ENCODE measurements at places on chromosomes 13 and 19. TPM values are rescaled to one million over a fixed set of nuclear protein-coding genes. Genes with fewer than 3 reads are reported as not detected.

DNA sequence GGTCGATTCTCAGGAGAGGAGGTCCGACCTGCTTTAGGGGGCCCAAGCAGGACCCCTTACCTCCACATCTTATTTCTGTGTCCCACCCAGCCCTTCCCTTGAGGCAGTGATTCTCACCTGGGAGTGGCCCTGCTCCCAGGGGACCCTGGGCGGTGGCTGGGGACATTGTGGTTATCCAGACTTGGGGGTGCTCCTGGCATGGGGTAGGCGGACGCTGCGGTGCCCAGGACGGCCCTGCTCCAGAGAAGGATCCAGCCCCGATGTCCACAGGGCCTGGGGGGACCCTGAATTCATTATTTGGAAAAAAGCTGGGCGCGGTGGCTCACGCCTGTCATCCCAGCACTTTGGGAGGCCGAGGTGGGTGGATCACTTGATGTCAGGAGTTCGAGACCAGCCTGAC lies 84.4 kb downstream of the GADD45B start:
- no peak for DNase-seq

GRCh38 chr13:74978591-74978990 lies 503.4 kb downstream of the TBC1D4 start:
- no peak for DNase-seq

DNA sequence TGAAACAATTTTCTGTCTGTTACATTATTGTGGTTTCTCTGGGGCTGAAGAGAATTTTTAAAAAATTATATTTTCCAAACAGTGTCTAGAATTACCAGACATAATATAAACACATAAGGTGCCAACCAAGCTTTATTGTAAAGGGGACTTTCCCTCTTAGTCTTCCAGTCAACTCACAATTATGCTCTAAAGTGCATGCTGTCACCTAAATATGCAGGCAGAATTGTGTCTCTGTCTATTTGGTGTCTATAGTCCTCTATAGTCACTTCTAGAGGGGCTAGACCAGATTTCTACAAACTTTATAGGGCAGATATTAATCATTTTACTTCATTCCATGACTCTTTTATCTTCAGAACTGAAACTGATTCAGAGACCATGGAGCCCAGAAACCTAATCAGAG lies 12.8 kb downstream of the ZNF254 start:
- no peak for DNase-seq

- no peak for DNase-seq
Measured at GRCh38 chr19:56966225-56966696, 125.7 kb upstream of the PEG3 start.

DNA sequence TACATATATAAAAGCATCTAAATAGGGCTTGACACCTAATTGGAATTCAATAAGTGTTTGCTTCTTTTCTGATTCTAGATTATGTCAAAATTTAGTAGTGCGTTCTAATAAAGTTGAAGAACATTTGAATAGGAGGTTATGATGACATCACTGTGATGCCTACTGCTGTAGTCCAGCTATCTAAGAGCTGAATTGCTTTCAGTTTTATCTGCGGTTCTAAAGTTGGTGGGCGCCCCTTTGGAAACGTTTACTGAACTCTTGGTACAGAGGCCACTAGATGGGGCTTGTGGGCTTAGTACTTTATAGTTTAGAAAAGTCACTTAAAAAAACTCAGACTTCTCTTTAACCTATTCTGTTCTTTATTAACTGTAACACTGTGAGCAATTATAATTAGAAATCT lies 776.9 kb downstream of the GPC5 start:
- DNase-seq = no peak

GRCh38 chr19:32168606-32169005 lies 176.8 kb upstream of the ZNF507 start:
- no peak for DNase-seq

Gene PSG7
- not detected for total RNA-seq

Gene UGGT2
- 0.63 TPM for total RNA-seq

Gene F2RL3
- total RNA-seq = 0.28 TPM
